Activated CD8-positive, alpha-beta T cell treated with anti-CD3 and anti-CD28 coated beads for 36 hours (primary cell): ENCODE measurements at places on chromosomes 12 and 14. TPM values are rescaled to one million over a fixed set of nuclear protein-coding genes. Genes with fewer than 3 reads are reported as not detected.

GRCh38 chr12:100359822-100360221 is 2.9 kb downstream of the SLC17A8 start:
- DNase-seq: no peak

The SYNDIG1L gene
- not detected for total RNA-seq

The IAPP gene
- not detected for total RNA-seq

DNA sequence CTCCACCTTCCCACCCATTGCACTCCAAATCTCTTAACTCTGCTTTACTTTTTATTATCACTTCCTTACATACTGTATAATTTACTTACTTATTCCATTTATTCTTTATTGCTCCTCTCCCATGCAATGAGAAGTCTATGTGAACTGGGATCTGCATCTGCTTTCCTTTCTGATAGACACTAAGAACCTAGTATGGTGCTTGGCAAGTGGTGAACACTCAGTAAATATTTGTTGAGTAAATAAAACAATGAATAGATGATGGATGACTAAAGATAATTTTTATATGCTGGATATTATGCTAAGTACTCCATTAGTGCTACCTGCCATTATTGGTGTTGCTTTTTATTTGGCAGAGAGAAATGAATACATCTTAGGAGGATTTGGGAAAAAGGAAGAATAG is 151.0 kb downstream of the TPH2 start:
- DNase-seq: no peak

The FRMD6 gene
- 2.7 TPM for total RNA-seq
